ENCODE measurements at places on chromosomes 5 and 9.

GRCh38 chr5:132491368-132492364 is 1.1 kb upstream of the IRF1 start:
- DNase-seq: no peak

DNA sequence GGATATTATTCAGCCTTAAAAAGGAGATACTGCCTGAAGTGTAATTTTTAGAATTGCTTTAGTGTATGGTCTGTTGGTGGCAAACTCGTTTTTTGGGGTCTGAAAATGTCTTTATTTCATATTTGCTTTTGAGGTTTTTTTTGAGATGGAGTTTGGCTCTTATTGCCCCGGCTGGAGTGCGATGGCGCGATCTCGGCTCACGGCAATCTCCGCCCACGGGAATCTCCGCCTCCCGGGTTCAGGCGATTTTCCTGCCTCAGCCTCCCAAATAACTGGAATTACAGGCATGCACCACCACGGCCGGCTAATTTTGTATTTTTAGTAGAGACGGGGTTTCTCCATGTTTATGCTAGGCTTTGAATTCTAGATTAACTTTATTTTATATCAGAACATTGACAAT is 20.2 kb upstream of the PCDHB1 start:
- DNase-seq: no peak

GRCh38 chr9:124741662-124742061 is 29.4 kb downstream of the NR6A1 start:
- DNase-seq: no peak

DNA sequence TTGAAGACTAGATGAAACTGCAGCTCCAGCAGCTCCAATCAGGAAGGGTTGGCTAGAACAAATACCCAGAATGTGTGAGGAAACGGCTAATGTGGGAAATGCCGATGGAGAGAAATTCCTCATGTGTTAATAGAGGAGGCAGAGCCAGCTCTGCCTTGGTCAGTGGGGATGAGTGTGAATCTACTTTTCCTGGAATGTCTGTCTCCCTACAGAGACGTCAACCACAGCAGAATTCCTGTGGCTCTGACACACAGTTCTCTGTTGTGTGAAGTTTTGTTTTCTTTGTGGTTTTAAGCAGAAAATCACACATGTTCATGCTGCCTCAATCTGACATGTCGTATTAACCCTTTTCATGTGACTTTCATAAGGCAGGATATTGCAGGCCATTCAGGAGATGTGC is 476.6 kb upstream of the WWC1 start:
- no peak for DNase-seq

- DNase-seq: no peak
These were observed 83.8 kb downstream of the ANKRD33B start for GRCh38 chr5:10647640-10648039.

DNA sequence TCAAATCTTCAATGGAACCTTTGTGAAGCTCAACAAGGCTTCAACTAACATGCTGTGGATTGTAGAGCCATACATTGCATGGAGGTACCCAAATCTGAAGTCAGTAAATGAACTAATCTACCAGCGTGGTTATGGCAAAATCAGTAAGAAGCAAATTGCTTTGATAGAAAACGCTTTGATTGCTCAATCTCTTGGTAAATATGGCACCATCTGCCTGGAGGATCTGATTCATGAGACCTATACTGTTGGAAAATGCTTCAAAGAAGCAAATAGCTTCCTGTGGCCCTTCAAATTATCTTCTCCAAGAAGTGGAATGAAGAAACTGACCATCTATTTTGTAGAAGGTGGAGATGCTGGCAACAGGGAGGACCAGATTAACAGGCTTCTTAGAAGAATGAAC is 54.7 kb upstream of the TTC39B start:
- DNase-seq: no peak

All from NCI-H2081 (cell line).